ENCODE measurements at places on chromosomes 6 and 20.

- no peak for DNase-seq
Observed at GRCh38 chr20:37901654-37902503, 1.0 kb upstream of the VSTM2L start.

GRCh38 chr20:57455386-57455785, 64.2 kb downstream of the RBM38 start:
- DNase-seq, result no peak

DNA sequence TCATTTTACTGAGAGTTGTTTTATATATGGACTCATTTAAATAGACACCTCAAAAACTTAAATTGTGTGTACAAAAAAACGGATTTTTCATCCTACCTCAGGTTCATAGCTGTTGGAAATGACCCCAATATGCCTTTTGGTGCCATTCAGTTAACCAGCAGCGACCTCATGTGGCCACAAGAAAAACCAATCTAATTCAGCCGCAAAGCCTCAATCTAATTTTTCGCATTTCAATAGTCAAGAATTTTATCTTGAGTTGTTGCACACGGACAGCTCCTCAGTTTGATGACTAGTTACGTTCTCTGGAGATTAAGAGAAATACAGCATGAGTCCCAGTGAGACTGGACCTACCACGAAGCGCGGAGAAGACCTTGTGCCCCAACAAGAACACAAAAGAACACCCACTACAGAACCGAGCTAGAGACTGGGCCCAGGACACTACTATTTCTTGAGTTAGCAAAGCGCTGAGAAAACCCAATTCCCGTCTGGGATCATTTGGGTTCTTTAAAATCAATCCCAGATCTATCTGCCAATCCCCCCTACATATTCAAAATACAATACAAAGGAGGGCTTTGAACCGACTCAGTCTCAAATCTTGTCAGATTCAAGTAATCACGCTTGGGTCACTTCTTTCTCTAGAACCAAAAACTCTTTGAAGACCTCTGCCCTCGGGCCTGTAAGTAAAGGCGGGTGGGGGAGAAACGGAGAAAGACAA, 1.1 kb downstream of the TCP11 start:
- peak; percentile 28 for DNase-seq

DNA sequence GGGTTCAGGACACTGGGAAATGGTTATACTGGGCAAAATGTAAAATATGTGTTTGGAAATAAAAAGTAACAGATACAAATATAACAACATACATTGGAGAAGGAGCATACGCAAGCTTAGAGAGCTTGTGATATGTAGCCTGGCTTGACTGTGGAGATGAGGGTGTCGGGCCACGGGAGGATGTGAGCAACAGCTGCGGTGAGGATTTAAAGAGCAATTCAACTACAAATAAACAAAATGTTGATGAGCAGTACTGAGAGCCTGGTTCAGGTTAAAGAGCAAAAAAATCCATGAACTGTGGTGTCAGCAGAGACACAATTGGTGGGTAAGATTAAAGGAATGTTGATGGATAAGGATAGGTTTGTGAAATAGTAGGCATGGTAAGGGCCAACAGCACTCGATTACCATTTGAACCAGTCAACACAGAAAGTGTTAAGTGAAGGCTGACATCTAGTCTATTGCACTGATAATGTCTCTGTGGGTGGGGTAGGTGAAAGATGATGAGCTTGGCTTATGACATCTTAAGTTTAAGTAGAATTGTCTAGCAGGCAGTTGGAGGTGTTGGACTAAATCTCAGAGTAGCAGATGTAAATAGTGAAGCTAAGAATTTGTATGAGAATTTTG, 723.2 kb downstream of the EPM2A start:
- DNase-seq, result no peak

GRCh38 chr6:106125925-106126435, 39.8 kb downstream of the PRDM1 start:
- DNase-seq, result no peak

GRCh38 chr6:39980839-39981580, 46.7 kb upstream of the MOCS1 start:
- DNase-seq, result peak; percentile 16

- no peak for DNase-seq
Observed at GRCh38 chr6:156906451-156906850, 129.3 kb downstream of the ARID1B start.

DNA sequence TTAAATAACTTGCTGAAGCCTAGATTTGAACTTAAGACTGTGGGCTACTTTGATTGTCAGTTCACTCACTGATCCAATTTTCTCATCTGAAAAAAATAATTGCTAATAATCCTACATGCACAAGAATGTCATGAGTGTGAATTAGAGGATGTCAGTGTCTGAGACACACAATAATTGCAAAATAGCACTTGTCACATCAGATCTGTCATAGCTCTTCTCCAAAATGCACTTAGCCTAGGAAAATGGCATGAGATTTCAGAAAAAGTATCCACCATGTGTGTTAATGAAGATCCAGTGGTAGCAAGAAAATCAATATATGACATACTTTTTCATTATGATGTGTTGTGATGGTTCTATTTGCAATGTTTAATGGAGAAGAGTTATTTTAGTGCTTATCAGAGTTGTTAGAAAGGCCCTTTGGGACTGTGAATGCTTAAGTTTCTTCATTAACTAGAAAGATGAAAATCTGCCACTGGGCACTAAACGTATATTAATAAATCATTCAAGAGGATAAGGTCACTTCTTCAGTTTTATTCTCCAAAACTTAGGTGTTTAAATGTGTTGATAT, 786.2 kb downstream of the C6orf118 start:
- DNase-seq, result no peak

- DNase-seq, result no peak
Observed at GRCh38 chr6:40674170-40674569, 87.0 kb upstream of the LRFN2 start.

GRCh38 chr6:169035385-169036240, 218.0 kb downstream of the THBS2 start:
- no peak for DNase-seq

GRCh38 chr6:52231406-52232127, 12.7 kb downstream of the IL17F start:
- DNase-seq, result no peak

DNA sequence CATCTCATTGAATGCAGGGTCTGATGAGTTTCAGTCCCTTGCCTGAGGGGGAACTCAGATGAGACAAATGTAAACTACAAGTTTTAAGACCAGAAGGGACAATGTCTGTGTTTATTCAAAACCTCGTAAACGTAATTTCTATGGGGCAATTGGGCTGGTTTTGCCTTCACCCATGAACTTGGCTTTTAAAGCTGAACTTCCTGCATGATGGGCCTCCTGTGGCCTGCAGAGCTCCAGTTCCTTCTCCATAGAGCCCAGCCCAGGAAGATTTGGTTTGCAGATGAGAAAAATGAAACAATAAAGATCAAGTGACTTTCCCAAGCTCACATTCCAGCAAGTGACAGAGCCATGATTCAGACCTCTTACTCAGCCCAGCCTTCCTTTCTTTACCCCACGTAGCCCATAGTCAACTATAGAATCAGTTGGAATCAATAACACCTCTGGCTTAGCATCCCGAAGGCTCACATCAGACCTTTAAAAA, 612.3 kb downstream of the UTRN start:
- DNase-seq, result peak; percentile 83

- DNase-seq, result no peak
Observed at GRCh38 chr6:132140189-132140588, 189.0 kb upstream of the CCN2 start.

GRCh38 chr6:23173234-23173633, 603.9 kb downstream of the HDGFL1 start:
- DNase-seq, result no peak

DNA sequence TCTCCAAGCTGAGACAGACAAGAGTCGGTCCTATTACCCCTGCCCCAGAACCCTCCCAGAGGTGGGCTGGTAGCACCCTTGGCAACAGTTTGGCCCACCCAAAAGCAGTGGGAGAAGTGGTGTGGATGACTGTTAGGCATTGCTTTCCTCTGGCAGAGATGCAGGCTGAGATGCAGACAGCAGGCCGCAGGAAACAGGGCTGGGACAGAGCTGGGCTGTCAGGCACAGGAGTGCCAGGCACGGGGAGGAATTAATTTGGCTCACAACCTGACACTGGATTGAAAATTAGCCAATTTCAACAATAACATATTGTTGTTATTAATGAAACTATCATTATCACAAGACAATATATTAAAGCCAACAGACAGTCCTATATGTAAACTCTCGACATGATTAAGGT, 15.7 kb upstream of the SIRT5 start:
- DNase-seq, result no peak

GRCh38 chr6:29227235-29227634, 56.5 kb downstream of the OR2J2 start:
- DNase-seq, result no peak

GRCh38 chr20:36541768-36542488, 609 bp downstream of the MYL9 start:
- peak; percentile 48 for DNase-seq

DNA sequence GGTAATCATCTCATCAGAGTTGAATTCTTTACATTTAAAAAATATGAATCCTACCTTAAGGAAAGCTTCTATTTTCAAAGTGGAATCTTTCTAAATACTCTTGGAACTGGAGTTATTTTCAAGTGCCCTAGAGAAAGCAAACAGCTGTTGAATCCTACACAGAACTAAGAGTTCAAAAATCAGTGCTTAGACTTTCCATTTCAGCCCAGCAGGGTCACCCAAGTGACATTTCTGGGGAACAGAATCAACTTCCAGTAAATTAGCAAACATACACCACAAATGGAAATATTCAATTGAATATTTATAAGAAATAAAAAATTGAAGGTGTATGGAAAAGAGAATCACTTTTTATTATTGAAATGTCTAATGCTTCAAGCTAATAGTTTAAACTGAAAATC, 427.7 kb upstream of the NOX3 start:
- no peak for DNase-seq

- no peak for DNase-seq
Observed at GRCh38 chr20:6974838-6975237, 207.4 kb downstream of the BMP2 start.

DNA sequence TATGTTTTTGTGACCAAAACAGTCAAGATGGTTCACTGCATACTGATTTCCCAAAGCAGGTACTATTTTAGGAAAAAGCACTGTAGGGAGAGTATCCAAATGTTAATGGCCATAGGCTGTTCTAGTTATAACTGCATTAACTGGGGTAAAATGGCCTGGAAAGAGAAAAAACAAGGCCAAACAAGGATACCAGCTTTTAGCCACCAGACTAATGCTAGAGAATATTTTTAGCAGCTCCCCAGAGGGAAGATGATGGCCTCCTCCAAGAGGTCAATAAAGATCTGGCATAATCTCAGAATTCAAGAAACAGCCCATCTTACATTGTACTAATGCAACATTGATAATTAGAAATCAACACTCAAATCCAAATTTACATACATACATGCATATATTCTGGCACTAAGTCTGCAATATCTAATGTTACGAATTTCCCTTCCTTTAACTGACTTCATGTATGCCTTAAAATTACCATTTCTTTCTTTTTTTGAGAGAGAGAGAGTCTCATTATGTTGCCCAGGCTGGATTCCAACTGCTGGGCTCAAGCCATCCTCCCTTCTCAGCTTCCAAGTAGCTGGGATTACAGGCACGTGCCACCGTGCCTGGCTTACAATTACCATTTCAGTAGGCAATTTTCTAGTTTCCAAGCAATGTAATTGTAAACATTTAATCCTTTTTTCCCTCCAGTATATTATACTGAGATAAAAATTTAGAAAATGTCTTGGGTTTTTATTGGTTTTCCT, 9.3 kb downstream of the COX7A2 start:
- no peak for DNase-seq

DNA sequence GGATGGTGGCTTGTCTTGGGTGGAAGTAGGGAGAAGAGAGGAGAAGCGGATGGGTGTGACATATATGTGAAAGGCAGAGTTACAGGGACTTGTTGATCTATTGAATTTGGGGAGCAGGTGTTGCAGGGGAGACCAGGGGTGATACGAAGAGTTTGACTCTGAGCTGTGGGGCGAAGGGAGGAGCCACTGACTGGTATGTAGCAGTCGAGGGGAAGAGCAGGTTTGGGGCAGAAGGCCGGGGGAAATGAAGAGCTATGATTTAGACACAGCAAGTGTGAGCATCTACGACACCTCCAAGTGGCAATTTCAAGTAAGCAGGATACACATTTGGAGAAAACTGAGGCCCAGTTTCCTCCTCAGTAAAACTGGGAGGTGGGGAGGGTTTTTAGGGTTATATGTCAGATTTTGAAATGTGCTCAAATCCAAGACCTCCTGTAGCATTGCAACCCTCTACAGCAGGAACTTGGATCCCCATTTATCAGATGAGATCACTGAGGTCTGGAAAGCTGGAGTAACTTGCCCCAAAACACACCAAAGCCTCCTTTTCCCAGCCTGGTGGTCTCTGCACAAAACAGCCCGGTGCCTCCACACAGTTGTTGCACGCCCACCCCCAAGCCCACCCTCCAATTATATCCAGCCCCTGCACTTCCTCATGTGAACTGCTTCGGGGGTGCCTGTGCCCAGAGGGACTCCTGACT, 137.8 kb downstream of the PREX1 start:
- no peak for DNase-seq

DNA sequence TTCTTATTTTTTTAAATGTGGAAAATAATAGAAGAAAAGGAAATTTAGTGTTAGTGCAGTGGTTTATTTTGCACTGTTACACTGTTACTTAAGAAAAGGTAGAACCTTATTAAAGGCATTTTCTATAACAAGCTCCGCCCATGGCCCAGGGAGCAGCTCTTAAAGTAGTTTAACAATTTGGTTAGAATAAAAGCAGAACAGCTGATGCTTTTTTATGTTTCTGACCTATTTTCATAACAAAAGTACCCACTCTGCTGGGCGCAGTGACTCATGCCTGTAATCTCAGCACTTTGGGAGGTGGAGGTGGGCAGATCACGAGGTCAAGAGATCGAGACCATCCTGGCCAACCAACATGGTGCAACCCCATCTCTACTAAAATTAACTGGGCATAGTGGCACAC, 32.6 kb downstream of the DSTN start:
- no peak for DNase-seq

DNA sequence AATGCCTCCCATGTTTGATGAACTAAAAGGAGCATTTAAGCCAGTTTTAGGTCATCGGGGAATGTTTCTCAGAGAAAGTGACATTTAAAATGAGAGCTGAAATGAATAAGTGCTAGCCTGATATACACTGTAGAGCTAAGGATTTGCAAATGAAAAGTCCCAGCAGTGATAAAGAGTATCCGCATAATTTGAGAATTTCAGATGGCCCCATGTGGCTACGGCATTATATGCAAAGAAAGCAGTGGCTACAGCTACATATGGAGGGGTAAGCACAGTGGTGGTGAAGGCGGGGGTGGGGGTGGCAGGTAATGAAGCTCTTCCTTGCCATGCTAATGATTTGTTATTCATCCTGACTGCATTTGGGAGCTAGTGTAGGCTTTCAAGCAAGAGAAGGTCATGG, 371.3 kb downstream of the ARHGAP18 start:
- no peak for DNase-seq

DNA sequence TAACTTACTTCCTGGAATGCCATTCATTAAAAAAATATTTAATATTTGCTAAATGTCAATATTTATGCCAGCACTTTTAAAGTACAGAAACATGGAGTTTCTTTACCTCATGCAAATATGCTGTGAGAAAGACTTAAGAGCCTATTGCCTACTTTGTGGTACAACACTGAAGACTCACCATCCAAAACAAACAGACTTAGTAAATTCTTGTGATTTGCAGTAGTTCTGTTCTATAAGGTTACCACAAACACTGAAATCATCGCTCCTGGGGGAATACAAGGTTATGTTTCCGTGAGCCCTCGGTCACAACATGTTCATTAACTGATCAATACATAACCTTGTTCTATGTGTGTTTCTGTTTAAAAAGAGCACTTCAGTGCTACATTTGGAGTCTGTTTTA, 78.3 kb downstream of the ATG5 start:
- no peak for DNase-seq

- DNase-seq, result no peak
Observed at GRCh38 chr6:157779705-157780604, 43.1 kb upstream of the SNX9 start.

Measured in GM04504 (cell line).